ENCODE measurements at places on chromosomes 3 and 15.
A peak's percentile ranks its signal among the peaks of the same experiment; 100 is the strongest.

GRCh38 chr3:11128682-11129632 lies 25.3 kb upstream of the HRH1 start:
- no peak for DNase-seq

GRCh38 chr15:92074646-92075045 lies 221.1 kb downstream of the SLCO3A1 start:
- DNase-seq: no peak

DNA sequence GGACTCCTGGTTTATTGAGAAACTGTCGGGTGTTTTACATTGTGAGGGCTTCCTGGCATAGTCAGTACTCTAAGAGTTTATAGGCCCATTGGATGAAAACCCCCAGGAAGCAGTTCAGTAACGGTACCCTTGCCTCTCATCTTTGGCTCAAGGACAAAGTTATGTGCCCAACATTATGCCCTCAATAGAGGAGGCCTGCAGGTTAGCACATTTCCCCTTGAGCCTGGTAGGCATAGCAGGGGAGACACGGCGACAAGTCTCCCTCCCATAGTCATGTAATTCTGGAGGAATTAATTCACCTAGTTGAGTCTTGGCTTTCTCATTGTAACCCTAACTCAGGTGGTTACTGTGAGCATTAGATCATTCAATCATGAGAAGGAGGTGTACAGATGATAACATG lies 60.5 kb downstream of the GHSR start:
- no peak for DNase-seq

GRCh38 chr3:18376682-18377081 lies 48.5 kb downstream of the SATB1 start:
- DNase-seq: no peak

DNA sequence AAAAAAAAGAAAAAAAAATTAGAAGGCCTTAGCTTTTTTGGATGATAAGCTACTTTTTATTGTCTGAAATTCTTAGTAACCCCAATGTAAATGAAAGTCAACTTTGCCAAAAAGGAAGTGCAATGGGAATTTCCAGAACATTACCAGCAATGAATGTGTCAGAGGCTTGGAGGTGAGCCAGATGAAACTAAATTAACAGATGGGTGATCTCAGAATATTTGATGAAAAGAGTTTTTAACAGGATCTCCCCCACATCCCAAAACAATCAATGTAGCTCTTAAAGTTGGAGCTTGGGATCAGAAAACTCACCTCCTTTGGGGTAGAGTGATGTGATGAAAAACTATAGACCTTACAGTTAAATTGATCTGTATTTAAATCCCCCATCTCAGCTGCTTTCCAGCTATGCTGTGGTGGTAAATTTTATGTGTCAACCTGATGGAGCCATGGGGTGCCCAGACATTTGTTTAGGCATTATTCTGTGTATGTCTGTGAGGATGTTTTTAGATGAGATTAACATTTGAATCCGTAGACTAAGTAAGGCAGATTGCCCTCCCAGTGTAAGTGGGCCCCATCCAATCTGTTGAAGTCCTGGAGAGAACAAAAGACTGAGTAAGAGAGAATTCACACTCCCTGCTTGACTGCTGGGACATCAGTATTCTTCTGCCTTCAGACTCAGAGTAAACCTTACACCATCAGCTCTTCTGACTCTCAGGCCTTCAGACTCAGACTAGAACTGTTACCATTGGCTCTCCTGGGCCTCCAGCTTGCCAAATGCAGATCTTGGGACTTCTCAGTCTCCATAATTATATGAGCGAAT lies 84.3 kb upstream of the TNFSF10 start:
- peak; percentile 75 for DNase-seq

- DNase-seq: no peak
Measured at GRCh38 chr3:5729852-5730251, 542.3 kb downstream of the EDEM1 start.

- no peak for DNase-seq
Measured at GRCh38 chr15:86526938-86527690, 447.4 kb downstream of the AGBL1 start.

GRCh38 chr15:100241572-100242482 lies 99.9 kb downstream of the ADAMTS17 start:
- DNase-seq: no peak

- DNase-seq: no peak
Measured at GRCh38 chr15:43095243-43095642, 10.6 kb downstream of the UBR1 start.

- DNase-seq: no peak
Measured at GRCh38 chr3:77065750-77066149, 25.9 kb downstream of the ROBO2 start.

GRCh38 chr3:191329654-191330529 lies at the start of gene UTS2B:
Gene UTS2B, minus strand, starts transcription at chr3:191330526. Its CDS starts 48,337 bp downstream, at chr3:191282189.
- DNase-seq: no peak

DNA sequence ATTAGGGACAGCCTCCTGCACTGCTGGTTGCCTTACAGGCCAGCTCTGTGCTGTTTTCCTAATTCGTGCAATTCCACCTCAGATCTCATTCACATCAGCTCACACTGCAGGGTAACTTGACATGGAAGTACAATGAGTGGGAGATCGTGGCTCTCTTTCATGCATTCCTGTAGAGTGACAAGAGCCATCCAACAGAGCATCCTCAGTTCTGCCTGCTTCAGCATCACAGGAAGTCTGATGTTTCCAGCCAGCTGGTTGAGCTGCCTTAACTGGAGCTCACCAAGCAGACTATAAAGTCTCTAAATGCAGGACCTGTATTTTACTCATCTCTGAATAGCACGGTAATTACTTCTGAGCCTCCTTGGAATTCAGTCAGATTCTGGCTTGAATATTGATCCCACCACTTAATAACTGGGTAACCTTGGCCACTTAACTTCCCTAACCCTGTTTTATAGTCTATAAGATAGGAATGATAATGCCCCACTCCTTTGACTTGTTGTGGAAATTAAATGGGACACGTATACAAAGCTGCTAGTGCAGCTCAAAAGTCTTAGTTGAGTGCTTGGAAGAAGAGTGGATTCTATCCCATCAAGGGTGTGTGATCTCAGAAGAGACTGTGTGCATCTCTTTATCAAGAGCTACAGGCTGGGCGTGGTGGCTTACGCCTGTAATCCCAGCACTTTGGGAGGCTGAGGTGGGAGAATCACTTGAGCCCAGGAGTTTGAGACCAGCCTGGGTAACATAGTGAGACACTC lies 1.4 kb upstream of the DIS3L start:
- no peak for DNase-seq

DNA sequence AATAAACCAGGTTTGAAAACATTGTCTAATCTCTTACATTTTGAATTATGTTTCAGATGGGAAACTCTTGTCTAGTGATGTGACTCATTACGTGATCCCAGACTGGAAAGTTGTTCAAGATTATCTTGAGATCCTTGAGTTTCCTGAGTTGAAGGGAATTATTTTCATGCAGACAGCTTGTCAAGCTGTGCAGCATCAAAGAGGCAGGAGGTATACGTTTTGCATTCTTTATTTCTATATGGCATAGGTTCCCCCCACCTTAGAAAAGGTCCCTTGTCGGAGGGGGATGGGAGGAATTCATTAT lies 1.5 kb downstream of the DIS3L start:
- no peak for DNase-seq

GRCh38 chr15:40072216-40072990 lies 33.4 kb upstream of the SRP14 start:
- DNase-seq: no peak

DNA sequence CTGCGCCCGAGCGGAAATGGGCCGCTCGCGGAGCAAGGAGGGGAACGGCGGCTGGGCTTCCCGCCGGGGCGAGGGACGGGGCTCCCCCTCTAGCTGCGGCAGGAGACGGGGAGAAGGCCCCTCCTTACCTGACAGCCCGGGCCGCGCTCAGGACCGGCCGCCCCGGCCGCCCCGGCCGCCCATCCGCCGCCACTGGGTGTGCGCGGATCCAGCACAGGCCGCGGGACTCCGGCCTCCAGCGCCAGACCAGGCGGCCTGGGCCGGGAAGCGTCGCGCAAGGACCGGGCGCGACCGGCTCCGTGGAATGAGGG lies 296 bp downstream of the TPRA1 start:
- no peak for DNase-seq

DNA sequence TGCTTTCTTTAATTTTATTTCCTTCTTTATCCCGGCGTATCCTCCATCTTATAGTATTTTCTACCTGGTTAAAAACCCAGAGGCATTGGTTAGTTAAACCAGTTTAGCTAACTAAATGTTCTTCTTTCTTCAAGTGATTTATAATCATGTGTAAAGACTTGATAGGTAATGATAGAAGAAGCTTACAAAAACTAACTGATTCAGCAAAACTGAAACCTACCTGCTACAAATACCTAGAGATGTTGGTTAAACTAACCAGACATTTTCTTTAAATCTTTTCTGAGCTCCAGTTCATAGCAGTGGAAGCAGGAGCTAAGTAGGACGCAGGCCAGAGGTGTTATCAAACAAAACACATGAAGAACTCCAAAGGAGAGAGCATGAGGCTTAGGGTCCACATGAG lies 44.8 kb downstream of the LEO1 start:
- no peak for DNase-seq

- no peak for DNase-seq
Measured at GRCh38 chr3:129645286-129645685, 38.8 kb upstream of the PLXND1 start.

DNA sequence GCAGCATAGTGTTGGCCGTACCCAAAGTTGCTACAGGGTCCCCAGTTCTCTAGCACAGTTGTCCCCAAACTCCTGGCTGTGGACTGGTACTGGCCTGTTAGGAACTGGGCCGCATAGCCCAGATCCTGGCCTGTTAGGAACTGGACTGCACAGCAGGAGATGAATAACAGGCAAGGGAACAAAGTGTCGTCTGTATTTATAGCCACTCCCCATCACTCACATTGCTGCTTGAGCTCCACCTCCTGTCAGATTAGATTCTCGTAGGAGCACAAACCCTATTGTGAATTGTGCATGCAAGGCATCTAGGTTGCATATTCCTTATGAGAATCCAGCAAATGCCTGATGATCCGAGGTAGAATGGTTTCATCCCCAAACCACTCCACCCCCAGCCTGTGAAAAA lies 604.0 kb upstream of the LMCD1 start:
- no peak for DNase-seq

DNA sequence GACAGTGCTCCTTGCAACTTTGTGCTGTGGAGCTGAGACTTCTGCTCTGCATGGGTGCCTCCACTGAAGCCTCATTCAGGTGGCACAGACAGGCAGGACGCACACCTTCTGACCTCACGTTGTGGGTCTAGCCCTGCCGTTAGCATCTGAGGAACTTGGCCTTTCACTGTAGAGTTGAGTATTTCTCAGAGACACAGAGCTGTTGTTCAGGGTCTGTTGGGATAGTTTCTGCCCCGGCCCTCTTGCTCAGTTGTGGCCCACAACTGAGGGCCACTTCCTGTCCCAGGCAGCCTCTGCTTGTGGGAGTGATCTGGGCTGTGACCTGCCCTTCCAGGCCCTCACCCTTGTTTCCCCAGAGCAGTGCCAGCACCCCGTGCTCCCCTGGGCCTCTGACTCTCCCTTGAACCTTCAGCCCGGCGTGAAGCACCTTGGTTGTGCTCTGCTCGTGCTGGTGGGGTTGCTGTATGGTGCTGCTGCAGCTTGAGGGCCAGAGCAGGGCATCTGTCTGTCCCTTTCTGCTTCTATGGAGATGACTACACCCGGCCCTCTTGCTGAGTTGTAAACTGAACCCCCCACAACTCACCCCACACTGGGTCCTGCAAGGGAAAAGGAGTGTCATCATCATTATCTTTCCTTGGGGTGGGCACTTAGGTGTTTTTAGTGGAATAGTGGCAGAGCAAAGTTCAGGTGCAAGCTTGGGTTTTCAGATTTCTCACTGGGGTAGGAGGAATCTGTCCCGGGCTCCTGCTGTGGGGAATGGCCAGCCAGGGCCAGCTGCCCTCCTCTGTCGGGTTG lies 11.7 kb downstream of the BAHD1 start:
- DNase-seq: no peak

DNA sequence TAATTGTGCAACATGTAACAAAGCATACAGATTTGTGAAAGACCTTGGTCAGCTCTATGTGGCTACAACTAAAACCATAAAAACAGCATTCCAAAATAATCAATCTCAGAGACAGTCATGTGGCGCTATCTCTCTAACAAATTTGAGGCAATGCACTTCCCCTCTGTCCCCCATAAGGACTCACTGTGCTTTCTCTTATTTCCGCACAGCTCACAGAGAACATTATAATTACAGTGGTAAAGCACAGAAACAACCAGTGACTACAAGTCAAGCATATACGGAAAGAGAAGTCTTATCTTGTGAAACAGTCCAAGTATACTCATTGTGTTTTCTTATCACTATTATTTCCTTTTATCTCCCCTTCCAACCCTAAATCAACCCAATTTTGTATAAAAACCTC lies 64.3 kb downstream of the RYK start:
- no peak for DNase-seq

- DNase-seq: no peak
Measured at GRCh38 chr3:149727656-149728055, 24.6 kb downstream of the COMMD2 start.

DNA sequence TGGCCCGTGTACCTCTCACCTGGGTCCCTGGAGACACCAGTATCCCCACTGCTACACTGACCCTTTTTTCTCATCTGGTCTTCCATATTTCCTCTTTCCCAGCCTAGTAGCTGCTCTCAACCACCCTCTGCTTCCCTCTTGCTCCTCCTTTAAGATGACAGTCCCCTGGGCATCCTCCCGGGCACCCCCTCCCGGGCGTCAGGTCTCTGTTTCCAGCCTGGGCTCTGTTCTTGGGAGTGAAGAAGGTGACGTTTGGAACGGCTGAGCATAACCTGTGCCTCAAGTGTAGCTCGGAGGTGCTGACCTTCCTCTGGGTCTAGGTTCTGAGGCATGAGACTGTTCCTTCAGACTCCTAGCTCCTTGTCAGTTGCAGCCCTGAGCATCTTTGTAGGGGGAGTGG lies 101.2 kb downstream of the VGLL4 start:
- no peak for DNase-seq

GRCh38 chr3:73576999-73577461 lies 47.7 kb downstream of the PDZRN3 start:
- DNase-seq: no peak

DNA sequence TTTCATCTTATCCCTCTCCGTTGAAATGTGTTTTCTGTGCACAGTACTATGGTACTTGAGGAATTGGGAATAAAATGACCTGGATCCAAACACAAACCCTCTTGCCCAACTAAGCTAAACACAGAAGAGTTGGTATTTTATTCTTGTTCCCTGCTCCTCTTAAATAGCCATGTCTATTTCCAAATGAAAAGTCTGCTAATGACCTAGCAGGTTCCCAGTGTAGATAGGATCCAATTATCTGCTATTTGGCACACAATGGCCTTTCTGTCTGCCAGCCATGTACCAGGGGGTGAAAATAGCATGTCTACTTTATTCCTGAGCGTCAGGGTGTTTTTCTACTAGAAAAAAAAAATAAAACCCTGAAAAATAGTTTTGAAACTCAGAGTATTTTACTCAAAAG lies 657.0 kb upstream of the NAALADL2 start:
- DNase-seq: no peak

DNA sequence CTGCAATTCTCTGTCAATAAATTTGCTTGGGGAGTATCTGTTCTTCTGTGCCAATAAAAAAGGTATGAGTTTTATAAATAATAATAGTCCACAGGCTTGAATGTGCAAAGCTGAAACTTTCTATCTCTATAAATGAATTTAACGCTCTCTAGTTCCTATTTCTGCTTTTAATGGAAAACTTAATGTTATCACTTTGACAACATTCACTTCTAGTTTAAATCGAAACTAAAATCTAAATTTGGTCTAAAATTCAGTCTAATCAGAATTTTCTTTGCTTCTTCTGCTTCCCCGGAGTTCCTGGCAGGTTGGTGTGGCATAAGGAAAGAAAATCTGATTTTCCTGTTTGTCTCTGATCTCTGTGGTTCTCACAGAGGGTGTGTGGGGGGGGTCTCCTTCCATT lies 450.1 kb upstream of the TBL1XR1 start:
- DNase-seq: no peak
